ENCODE measurements at places on chromosomes 2 and 18.
A peak's percentile ranks its signal among the peaks of the same experiment; 100 is the strongest.

- DNase-seq, result no peak
Observed at GRCh38 chr18:8750954-8751415, 45.6 kb downstream of the MTCL1 start.

DNA sequence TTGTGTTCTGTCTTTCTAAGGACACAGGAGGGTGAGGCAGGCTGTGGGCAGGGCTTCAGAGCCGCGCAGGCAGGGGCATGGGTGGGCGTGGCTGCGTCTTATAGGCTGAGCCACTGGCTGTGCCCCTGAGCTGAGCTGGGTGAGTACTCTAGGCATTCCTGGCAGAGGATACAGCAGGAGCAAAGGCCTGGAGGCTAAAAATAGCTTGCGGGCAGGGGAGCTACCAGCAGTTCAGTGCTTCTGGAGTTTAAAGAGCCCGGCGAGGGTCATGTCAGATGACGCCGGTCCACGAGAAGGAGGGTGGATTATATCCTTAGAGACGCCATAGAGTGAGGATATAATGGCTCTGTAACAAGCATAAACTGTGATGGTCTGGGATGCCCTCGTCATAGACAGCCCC lies 31.5 kb upstream of the PDIA6 start:
- peak; percentile 80 for DNase-seq

- no peak for DNase-seq
Observed at GRCh38 chr2:55415300-55415699, 4.4 kb downstream of the CCDC88A start.

DNA sequence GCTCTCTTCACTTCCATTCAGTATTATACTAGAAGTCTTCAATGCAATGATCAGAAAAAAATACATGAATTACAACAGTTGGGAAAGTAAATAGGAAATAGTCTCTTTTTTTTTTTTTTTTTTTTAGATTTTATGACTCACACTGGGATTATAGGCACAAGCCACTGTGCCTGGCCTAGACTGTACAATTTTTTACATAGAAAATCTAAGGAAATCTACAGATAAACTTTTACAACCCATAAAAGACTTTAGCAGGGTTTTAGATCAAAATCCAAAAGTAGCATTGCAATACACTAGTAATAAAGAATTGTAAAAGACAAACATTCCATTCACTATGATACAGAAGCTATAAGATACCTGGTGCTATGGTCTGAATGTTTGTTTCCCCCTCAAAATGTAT lies 39.0 kb downstream of the CFAP221 start:
- DNase-seq, result no peak

DNA sequence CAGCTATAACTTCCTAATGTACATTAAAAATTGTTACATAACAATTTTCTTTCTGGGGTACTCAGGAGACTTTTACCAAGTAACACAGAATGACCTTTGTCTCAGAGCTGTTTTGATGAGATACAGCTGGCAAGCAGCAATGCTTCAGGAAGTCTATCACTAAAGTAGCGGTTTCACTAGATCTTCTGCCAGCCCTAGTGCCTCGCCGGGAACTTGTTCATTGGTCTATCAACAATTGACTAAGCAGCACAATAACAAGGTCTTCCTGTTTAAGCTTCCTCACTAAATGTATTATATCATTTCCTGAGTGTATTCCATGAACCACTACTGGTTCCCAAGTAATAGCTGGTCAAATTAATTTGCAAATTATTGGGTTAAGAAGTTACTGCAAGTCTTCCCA lies 69.2 kb downstream of the TRIP12 start:
- DNase-seq, result no peak

- DNase-seq, result no peak
Observed at GRCh38 chr2:160790738-160791137, 297.1 kb upstream of the RBMS1 start.

- no peak for DNase-seq
Observed at GRCh38 chr18:24841536-24841935, 381.1 kb downstream of the HRH4 start.

DNA sequence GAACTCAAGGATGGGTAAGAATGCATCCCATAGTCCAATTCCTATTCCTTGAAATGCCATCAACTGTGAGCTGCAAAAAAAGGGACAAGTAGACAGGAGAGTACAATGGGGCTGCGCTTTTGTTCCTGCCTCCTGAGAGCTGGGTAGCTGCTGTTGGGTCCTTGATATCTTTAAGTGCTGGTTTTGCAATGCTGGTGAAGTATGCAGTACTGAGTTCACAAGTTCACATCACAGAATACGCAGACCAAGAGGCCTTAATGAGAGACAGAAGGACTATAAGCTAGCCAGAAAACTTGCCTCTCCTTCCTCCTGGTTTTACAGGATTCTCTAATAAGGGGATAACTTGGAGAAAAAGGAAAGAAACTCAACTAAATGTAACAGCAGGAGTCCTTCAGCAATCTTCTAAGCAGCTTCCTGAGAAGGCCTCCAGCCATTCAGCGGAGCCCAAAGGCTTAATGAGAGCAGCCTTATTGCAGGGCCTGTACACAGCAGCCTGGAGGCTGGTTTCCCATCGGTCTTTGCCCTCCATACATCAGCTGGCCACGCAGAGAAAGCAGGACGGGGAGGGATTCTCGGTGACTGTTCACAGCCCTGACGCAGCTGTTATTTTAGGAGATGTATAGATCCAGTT lies 293.1 kb downstream of the CDCA7 start:
- DNase-seq, result peak; percentile 83

GRCh38 chr2:152405206-152406118 lies 70.5 kb downstream of the FMNL2 start:
- DNase-seq, result no peak

GRCh38 chr2:227617316-227618230 lies at the start of gene SCYGR4:
Gene SCYGR4 (plus strand): TSS chr2:227617498. CDS start chr2:227617498, 0 bp downstream.
- DNase-seq, result no peak

- DNase-seq, result peak; percentile 12
Observed at GRCh38 chr2:48369971-48370370, 160.0 kb upstream of the STON1 start.

DNA sequence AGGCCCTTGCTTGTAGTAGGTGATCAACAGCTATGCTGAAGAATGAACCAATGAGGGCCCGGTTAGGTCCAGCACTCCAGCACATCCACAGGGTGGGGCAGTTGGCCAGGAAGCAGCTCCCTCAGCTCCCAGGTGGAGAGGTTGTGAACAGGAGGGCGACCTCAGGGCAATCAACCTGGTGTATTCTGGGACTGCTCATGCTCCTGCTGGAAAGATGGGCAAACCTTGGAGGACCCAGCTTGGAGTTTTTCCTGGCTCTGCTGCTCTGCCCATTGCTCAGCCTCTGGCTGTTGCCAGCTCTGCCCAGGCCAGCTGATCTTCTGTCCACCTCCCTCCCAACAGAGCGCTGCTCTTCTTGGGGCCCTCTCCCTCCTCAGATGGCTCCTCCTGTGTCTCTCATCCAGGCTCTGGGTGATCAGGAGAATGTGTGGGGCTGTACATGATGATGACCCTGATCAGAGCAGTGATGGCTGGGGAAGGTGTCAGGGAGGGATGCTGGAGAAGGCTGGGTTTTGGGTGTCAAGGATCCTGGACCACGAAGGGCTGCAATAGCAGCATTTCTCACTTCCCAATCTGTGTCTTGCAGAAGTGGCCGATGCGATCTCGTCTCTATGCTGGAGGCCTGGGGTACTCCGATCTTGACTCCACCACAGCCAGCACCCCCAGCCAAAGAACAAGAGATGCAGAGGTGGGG lies 3.4 kb downstream of the TCF23 start:
- DNase-seq, result no peak

GRCh38 chr18:10259901-10260300 lies 194.5 kb upstream of the APCDD1 start:
- no peak for DNase-seq

DNA sequence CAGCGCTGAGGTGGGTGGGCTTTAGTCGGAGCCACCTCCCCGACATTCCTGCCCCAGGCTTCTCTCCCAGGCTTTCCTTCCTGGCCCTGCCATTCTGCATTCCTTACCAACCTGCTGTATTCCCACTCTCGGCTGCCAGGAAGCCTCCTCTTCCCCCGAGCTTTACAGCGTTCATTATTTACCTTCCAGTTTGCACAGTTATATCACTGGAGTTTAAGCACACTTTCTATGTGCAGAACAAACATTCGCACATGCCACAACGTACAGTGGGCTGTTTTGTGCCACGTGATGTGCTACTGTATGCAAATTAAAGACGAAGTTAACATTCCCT lies 246.3 kb downstream of the SOX11 start:
- DNase-seq, result peak; percentile 49

DNA sequence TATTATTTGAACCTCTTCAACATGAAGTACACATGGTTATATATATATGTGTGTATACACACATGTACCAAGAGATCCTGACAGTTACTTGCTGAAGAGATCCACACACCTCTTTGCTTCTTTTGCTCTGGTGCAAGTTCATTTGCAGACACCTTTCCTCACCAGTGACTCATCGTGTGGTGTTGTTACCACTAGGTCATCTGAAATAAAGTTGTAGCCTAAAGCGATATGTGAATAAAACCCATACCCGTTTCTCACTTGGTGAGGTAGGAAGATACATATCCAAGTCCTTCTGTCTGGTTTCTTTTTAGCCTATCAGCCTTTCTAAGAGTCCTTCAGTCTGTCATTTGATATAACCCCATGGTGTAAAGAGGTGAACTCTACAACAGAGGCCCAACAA lies 379.4 kb upstream of the RAB12 start:
- no peak for DNase-seq

DNA sequence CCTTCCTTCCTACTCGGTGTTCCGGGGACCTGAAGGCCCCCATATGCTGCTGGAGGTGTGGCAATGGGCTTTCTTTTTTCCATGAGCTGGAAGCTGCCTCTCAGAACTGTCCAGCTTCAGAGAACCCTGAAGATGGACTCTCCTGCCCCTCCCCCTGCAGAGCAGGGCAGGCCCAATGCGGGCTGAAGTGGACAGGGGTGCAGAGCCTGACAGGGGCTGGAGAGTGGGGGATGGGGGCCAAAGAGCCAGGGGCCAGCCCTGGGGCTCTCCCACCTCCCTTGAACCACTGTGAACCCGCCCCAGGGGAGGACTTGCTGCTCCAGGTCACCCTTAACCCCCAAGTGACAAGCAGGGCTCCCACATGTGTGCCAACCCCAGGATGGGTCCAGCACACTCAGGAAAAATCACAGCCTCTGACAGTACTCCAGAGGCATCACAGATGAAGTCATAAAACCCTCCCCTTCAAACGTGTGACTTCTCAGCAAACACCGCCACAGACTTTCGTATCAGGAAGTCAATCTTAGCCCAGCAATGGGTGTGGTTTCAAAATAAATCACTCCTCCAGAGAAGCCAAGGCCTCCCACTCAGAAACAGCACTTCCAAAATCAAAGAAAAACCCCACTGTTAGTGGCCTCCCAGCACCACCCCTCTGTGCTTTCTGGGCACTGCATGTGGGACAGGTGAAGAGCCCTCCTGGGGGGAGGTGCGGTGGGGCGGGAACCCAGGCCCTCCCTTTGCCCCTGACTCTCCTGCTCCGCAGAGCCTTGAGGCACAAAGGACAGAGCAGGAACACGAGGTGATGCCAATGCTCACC lies 135.8 kb downstream of the HDAC4 start:
- no peak for DNase-seq

DNA sequence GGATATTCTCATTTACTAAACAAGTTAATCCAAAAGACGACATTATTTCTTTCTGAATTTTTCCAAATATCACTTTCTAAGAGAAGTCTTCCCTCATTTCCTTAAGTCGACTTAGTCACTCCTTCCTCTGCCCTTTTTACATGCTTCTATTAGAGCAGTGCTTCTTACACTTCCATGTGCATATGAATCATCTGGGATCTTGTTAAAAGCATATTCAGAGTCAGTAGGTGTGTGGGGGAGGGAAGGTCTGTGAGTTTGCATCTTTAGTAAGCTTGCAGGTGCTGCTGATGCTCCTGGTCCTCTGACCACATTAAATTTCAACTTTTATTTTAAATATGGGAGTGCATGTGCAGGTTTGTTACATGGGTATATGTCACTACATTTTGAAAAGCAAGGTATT lies 582.6 kb downstream of the NRXN1 start:
- no peak for DNase-seq

DNA sequence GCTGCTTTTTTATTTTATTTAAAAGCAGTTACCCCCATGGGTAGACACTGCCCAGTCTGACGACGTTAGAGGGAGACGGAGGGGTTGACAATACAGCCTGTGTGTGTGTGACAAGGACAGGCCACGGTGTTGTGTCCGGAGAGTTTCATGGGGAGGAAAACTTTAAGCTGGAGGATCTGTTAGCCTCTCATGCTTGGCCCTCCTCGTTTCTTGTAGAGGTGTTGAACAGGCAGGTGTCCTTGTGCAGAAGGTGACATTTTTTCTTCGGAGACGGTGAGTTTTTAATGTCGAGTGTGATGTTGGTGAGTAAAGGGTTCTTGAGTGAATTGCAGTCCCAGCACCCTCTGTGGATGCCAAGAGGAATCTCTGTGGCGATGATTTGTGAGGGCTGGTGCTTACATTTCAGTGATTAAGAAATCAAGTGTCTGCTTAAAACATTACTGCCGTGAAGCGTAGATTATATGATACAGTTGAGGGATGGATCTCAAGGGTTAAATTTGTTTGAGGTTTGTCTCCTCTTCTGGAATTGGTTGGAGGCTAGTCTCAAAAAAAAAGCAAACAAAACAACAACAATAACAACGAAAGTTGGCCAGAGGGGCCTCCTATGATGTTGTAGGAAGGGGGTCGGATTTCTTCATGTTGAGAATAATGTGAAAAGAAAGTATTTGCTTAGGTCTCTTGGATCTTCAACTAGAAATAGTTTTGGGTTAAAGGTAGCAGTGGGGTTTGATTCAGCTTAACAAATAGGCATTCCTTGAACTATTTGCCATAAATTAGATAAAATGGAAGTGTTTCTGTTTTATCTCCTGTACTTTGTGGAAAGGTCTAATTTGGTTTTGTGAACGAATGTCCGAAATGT lies 1.6 kb downstream of the NCOA1 start:
- DNase-seq, result peak; percentile 18

DNA sequence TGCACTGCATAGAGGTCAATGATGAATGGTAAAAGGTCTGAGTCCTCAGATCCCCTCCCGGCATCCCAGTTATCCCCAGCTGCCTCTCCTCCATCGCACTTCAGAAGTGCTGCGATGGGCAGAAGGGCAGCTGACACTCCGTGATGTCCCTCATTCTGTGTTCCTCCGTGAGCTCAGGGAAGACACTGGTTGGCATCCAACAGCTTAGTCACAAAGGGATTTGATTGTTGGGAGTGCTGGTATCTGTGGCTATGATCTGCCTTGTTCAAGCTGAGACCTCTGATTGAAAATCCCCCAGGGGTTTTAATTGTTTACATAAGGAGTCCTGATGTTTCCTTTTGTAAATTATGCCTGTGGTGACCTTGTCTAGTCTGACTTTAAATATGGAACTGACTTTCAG lies 19.0 kb upstream of the SAG start:
- DNase-seq, result peak; percentile 14

DNA sequence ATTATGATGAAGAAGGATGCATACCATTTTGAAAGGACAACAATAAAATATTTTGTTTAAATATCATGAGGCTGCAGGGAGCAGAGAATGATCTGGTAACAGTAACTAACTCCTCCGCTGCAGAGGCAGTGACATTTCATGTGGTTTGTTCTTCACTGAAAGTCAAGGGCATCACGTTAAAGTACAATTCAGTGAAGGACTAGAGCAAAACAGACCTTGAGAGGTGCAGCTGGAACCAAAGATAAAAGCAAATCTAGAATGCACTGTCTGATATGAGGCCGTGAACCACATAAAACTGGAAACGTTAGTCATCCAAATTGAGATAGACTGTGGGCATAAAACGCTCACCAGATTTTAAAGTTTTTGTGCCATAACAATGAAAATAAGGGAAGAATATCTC lies 522.9 kb upstream of the TNP1 start:
- no peak for DNase-seq

- DNase-seq, result no peak
Observed at GRCh38 chr2:216897561-216898203, 37.8 kb upstream of the TNP1 start.

- DNase-seq, result no peak
Observed at GRCh38 chr18:22283397-22283796, 114.0 kb downstream of the GATA6 start.

Data from neural progenitor cell (in vitro differentiated cells).